ENCODE measurements at places on chromosomes 12 and 14.

DNA sequence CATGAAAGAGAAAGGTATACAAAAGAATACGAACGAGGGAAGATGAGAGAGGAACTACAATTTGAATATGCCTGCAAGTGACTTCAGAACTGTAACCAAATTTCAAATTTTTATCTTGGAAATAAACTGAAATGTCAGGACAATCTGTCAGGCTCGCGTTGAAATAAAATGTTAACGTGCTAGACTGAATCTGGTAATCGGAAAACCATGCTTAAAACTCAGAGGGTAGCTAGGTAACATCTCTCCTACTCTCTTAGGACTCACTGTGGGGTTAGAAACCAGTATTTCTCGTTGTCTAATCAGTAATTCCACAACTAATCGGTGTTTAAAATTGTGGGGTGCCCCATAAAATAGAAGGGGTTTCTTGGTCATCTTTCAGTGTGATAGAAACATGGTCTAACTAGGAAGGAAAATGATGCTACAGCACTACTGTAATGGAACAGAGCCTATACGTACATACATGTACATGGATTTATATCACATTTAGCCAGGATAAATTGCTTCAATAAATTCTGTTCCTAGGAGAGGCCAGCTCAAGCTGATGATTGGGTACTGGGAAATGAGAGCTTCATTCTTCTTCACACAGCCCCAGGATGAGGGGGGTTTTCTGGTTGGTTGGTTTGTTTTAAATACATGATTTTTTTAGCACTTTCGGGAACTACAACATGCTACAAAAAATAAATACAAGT is 23.9 kb downstream of the ATF7 start:
- DNase-seq = no peak

DNA sequence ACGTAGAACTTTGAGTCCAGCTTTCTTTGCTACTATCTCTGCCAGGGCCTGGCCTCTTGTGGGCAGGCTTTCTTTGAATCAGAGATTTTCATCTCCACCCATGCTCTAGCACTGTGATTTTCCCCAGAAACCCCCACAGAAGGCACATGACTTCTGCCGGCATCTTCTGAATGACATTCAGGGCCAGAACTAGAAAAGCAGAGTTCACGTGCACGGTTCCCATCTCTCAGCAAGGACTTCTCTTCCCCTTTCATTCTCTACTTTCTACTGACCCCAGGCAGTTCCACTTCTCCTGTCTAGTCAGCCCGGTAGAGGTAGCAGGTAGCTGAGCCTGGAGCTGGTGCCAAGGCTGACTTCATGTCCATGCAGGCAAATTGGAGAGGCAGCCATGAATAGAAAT is 26.9 kb downstream of the BATF start:
- no peak for DNase-seq

- DNase-seq = no peak
These were observed 5.0 kb downstream of the MGST1 start for GRCh38 chr12:16352481-16352880.

- DNase-seq = no peak
These were observed 5.2 kb downstream of the ANO4 start for GRCh38 chr12:100799770-100800169.

DNA sequence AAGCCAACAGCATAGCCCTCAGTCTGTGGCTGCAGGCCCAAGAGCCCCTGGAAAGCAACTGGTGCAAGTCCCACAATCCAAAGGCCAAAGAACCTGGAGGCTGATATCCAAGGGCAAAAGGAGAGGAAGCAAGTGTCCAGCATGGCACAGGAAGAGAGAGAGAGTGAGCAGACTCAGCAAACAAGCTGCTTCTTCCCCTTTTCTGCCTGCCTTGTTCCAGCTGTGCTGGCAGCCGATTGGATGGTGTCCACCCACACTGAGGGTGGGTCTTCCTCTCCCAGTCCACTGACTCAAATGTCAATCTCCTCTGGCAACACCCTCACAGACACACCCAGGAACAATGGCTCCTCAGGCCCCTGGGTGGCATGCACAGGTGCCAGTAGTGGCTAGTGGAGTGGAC is 33.5 kb downstream of the SMCO2 start:
- DNase-seq = no peak

GRCh38 chr14:67413806-67414769 is 2.1 kb upstream of the PLEK2 start:
- DNase-seq = no peak

DNA sequence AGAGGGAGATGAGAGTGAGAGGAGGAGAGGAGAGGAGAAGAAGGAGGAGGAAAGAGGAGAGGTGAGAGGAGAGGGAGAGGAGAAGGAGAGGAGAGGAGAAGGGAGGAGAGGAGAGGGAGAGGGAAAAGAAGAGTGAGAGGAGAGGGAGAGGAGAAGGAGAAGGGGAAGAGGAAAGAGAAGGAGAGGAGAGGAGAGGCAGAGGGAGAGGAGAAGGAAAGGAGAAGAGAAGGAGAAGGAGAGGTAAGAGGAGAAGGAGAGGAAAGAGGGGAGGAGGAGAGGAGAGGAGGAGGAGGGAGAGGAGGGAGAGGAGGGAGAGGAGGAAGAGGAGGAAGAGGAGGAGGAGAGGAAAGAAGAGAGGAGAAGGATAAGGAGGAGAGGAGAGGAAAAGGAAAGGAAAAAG is 266.8 kb downstream of the ITPR2 start:
- no peak for DNase-seq

GRCh38 chr12:71849109-71849851 is 9.7 kb downstream of the TBC1D15 start:
- DNase-seq = no peak

GRCh38 chr12:992647-993046 is 1.6 kb downstream of the ERC1 start:
- no peak for DNase-seq

GRCh38 chr14:80100681-80101080 is 110.6 kb downstream of the DIO2 start:
- no peak for DNase-seq
